ENCODE measurements at places on chromosomes 3 and 15.
A peak's percentile ranks its signal among the peaks of the same experiment; 100 is the strongest.

DNA sequence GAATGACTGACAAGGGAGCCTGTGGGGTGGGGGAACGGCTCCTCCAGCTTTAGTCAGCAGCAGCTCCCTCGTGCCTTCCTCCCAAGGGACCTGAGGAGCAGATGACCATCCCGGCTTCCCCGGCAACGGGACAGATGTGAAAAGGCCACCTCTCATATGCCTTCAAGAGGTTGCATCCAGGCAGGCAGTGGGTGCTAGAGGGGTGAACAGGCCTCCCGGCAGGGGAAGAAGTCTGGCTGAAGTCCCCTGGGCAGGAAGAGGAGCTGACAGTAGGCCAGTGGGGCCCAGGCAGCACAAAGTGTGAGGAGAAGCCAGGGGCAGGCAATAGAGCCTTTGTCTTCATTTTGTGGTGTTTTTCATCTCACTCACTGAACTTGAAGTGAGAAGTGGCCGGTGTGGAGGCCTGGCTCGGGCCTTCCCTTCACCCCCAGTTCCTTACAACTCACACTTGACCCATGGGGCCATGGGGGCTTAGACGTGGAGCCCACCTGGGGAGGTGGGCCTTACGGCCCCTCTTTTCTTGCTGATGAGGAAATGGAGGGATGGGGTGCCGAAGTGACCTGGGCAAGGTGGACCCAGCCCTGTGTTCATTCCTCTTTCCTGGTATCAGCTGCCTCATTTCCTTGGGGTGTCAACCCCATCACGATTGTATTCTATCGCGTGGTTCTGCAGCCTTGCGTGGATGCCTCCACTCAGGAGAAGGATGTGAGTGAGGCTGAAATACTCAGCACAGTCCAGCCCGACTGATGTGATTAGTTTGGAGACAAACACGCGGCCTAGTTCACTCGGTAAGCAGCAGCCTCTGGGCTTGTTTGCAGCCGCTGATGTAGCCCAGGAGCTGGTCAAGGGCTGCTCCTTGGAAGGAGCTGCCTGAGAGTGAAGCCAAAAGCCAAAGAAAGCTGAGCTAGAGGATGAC, 115.5 kb upstream of the ALDH1A3 start:
- DNase-seq = no peak

- DNase-seq = peak; percentile 50
These were observed 564.0 kb upstream of the TGFBR2 start for GRCh38 chr3:30042274-30042859.

GRCh38 chr3:107976202-107976800, 114.5 kb downstream of the CD47 start:
- DNase-seq = no peak

- no peak for DNase-seq
These were observed 46.5 kb upstream of the SACM1L start for GRCh38 chr3:45642731-45643152.

- no peak for DNase-seq
These were observed 262.9 kb downstream of the EPHB1 start for GRCh38 chr3:135057996-135058395.

DNA sequence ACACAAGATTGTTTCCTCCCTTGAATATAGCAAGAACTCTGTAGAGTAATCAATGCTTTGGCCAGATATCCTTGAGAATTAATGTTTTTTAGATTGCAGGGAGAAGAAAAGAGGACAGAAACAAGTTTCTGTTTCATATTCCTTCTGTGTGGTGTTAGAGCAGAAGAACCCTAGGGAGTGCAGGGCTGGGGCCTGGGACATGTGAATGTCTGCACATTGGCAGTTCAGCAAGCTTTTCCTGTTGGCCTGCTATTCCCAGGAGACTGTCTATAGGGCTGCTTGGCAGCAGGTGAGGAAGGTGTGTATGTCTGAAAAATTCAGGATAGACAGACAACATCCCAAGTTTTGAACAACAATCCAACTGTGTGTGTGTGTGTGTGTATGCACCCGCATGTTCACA, 13.6 kb upstream of the CNBP start:
- DNase-seq = no peak
